ENCODE measurements at places on chromosomes 3 and 15.

DNA sequence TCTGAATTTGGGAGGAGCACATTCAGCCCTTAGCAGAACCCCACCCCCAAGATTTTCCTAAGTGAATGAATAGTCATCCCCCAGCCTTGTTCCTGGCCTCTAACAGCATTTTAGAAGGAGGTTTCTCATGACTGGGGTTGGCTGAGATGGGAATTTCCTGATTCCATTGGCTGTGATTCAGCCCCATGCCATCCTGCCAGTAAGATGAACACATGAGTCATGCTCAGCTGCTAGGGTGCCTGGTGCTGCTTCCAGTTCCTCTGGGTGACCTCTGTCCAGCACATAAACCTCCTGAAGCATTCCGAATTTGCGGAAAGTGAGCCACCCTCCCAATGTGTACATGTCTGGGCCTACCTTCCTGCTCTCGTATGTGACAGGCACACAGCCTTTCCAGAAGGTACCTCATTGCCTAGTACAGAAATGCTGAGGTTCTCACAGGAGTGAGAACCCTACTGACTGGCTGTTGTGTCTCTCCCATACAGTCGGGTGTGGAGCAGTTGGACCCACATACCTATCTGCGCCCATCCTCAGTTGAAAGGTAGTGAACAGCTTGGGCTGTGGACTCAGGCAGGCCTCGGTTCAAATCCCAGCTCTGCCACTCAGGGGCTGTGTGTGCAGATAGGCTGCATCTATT lies 91.7 kb downstream of the APBA2 start:
- DNase-seq: no peak

DNA sequence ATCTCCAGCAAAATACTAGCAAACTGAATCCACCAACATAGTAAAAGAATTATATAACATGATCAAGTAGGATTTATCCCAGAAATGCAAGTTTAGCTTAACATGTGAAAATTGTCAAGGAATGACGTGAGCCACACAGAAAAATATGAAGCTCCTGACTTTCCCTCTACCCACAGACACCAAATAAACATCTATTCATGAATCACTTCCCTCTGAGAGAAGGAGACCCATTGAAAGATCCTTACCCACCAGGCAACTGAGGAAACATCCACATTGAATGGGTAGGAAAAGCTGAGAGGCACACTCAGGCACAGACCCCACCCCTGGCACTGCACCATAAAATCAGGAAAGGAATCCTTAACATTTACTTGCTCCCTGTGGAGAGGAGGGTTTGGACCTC lies 102.2 kb upstream of the MANF start:
- DNase-seq: no peak

GRCh38 chr3:81005992-81006391 lies 755.5 kb downstream of the GBE1 start:
- no peak for DNase-seq

DNA sequence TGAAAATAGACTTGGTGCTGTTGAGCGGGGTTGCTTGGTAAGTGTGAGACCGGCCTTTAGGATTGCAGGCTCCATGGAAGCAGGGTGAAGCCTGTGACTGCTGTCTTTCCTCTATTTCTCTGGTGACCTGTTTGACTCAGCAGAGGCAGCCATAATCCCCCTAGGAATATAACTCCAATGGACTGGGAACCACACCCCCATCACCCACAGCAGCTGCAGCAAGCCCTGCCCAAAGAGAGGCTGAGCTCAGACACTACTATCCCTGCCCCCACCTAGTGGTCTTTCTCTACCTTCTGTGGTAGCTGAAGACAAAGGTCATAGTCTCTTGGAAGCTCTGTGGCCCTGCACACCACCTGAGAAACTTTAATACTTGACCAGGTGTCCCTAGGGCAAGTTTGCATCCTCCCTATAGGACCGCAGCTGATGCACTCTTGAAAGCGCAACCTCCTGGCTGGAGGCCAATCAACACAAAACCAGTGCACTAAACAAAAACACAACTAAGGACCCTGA lies 133.6 kb upstream of the MRPL3 start:
- DNase-seq: no peak

DNA sequence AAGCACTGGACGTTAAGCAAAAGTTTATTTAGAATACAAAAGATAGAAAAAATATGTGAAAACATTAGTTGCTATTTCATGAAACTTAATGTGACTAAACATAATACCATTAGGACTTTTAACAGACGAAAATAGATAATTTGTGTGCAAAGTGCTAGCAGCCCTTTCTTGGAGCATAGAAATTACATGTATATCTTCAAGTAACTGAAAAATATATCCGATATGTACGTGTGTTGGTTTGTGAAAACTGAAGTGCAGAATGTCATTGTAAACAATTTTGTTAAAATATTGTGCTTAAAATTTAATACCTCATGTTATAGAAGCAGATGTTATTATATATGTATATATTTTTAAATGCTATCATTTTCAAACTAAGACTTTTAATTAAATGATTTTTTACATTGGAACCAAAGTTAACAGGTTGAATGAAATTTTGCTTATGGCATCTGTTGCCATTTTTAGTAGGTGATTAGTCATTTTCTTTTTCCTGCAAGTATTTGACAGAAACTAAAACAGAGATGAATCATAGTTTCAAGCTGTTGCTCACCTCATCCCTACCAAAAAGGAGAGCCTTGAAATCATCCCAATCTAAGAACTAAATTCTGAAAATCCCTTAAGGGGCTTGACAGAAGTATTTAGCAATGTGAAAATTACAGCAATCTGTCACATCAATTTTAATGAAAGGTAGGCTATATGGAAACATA lies 334.8 kb downstream of the NAALADL2 start:
- DNase-seq: no peak

DNA sequence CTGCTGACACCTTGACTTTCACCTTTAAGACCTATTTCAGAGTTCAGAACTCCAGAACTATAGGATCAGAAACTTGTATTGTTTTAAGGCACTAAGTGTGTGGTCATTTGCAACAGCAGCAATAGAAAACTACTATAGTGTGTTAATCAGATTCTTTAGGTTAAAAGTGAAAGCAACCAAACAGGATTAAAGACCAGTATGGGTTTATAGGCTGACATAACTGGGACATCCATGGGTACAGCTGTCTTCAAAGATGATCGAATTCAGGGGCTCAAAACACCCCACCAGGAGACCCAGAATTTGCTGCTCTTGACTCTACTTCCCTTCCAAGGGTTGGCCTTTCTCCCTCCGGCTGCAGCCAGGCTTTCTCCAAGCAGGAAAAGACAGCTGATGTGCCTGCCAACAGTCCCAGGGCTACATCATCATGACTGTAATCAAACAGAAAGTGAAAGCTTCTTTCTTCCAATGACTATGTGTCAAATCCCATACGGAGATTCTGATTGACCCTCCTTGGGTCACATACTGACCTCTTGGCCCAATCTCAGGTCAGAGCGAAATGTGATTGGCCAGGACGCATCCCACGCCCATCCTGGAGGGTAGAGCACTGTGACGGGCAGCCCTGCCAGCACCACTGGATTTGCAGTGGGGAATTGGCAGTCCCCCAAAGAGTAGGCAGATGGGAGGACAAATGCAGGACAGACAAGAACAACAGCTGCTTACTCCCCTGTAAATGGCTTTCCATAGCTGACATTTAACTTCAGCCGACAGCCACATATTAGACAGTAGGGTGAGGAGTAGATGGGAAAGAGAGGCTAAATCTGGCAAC lies 51.4 kb upstream of the RNF7 start:
- DNase-seq: no peak

DNA sequence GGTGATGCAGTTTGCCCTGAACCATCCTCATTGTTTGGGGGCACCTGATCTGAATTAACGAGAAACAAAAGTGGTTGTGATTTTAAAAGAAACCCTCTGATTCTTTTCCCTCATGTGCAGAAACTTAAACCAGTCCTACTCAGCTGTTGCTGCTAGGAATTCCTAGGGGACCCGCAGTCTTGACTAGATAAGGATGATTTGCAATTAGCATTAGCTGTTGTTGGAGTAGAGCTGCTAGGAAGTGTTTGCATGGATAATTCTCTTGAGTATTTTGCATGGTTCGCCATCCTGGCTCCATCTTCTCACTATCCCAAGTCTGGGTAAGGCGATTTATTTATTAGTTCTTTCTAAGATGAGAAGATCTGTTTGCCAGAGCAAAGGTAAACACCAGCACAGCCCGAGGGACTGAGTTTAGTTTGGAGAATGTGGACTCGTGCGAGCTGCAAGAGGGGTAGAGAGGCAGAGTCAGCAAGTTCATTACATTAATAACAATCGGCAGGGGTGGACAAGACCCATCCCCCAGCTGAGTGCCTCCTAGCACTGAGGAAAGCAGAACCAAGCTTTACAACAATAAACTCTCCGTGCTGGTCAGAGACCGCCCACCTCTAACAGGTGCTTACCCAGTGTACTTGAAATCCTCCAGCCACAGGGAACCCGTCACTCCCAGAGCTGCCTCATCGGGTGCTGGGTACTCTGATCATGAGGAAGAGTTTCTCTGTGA lies 4.1 kb downstream of the FGD5 start:
- DNase-seq: no peak

- DNase-seq: no peak
Observed at GRCh38 chr3:193187070-193187722, 53.8 kb upstream of the PLAAT1 start.

- DNase-seq: no peak
Observed at GRCh38 chr3:151770956-151771355, 37.2 kb downstream of the AADACL2 start.

GRCh38 chr15:48865370-48866079 lies 12.4 kb upstream of the EID1 start:
- DNase-seq: no peak

DNA sequence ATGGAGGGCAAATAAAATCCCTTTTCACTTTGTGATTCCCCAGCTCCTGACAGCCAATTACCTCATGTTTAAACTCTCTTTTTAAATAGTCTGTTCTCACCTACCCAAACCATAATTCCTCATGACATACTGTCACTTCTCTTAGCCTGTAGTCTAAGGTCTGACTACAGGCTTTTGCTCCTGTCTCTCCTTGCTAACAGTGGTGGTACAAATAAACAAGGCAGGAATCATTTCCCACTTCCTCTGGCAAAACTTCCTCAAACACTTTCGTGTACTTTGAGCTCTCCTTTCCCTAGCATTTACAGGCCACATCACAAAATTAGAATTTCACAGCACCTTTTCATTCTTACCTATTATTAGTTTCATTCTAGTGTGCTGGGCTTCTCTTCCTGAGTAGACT lies 51.8 kb downstream of the ATP8B4 start:
- no peak for DNase-seq

DNA sequence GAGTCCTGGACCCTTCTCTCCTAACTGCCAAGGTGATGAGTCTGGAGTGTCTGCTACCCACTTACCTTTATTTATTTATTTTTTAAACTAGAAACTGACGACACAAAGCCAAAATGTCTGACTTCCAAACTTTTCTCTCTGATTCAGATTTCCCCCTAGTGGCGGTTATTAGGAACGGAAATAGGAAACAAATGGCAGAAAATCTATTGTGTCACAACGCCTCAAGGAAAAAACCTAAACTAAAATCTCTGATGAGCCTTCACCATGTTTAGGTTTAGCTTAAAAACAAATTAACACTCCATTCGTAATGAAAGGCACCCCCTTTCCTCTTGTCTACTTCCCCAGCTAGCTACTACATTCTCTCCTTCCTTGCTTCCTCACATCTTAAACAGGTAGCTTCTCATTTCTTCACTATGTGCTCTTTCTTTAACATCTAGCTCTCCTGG lies 94.0 kb upstream of the MEX3B start:
- DNase-seq: no peak

DNA sequence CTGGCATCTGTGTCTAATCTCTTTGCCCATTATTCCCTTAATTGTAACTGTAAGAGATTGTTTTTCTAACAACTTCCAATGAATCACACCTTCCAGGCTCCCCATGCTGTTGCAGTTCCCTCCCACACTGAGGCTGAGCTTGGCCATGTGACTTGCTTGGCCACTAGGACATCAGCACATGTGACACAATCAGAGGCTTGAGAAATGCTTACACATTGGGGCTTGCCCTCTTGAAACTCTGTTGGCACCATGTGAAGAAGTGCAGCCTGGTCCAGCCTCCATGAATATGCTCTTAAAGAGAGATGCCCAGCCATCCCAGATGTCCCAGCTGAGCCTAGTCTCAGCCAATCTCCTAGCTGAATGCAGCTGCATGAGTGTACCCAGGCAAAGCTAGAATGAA lies 326.8 kb upstream of the SOX2 start:
- DNase-seq: no peak

- no peak for DNase-seq
Observed at GRCh38 chr3:37041546-37042195, 48.4 kb downstream of the MLH1 start.

DNA sequence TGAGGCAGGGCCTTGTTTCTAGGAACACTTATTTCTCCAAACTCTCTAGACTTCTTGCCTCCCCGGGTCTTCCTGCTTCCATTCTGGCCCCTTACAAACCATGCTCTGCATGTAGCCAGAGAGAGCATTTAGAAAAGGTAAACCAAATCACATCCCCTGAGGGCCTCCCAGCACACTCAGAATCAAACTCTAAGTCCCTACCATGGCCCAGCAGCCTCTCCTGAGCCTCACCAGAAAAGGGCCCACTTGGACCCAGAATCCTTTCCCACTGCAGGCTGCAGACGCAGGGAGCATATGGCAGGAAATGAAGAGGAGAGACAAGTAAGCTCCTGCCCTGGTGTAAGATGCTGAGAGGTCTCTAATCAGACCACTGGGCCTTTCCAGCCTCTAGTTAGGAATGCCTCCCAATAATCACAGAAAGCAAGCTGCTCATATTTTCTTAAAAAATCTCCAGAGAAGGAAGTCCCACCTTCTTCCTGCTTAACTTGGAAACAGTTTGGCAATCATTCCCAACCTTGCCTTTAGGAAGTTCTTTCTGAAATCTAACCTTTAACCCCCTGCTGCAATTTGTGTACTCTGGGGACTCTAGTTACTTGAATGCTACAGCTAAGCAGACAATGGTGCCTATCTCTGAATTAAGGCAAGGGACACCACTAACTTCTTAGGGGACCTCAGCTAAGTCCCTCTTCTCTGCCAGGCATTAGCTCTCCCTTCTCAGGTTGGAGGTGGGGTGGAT lies 4.2 kb downstream of the AMOTL2 start:
- no peak for DNase-seq

DNA sequence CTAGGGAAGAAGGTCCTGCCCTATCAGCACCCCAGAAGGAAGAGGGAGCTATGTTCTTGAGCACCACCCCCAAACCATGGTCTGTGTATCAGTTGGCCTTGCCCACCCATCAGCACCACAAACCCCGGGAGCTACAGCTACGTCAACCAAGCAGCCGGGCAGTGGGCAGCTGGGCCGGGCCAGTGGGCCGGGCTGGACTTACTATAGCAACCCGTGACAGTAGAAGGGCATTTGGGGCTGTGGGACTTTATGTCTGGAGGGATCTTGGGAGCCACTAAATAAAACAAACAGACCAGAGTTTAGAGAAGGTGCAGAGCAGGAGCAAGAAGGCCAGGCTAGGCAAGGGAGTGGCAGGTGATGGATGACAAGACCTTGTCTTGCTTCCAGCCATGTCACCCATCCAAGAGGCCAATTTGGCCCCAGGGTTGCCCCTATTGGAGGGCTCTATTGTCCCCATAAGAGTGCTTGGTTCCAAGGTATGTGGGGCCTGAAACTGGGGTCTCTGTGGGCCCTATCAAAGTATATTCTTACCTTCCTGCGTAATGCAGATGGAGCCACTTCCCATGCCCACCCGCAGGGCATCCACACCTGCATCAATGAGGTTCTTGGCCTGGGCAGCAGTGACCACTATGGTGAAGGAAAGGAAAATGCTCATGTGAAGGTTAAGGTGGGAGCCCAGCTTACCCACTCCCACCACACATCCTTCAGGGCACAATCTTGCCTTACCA lies 3.2 kb downstream of the IMPDH2 start:
- DNase-seq: no peak
